Forelimb muscle (tissue), 1 donor: ENCODE measurements at places on chromosomes 6 and 20.

GRCh38 chr6:157879034-157879872 is 56.2 kb downstream of the SNX9 start:
- DNase-seq, result no peak

GRCh38 chr6:131642987-131643611 is 6.0 kb downstream of the ENPP3 start:
- no peak for DNase-seq

- no peak for DNase-seq
These were observed 1712.2 kb downstream of the GRIK2 start for GRCh38 chr6:103105686-103106085.

DNA sequence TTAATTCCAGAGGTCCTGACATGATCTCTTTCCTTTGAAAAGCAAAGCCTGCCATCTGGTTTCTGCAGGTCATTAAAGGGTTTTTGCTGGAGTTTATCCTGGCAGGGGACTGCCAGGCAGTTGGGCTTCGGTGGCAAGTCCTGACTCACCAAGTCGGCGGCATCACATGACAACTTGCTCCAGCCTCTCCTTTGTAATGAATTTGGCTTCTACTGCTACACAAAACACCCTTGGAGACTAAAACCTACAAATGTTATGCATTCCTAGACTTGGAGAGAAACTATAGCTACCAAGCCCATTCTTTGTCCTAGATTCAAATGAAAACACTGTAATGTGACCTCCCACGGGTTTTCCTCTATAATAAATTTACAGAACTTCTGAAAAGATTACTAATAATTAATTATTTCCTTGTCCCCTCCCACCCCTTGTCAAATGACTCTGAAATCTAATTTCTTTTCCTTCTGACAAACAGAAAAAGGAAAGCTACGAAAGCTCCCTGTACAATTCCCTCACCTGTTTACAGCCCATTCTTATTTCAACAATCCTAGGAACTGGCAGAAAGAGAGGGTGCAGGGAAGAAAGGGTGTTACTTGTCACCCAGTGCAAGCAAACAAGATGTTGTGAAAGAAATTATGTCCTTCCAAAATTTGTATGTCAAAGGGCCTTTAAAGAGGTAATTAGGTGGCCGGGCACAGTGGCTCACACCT is 62.9 kb downstream of the QRSL1 start:
- DNase-seq, result no peak

DNA sequence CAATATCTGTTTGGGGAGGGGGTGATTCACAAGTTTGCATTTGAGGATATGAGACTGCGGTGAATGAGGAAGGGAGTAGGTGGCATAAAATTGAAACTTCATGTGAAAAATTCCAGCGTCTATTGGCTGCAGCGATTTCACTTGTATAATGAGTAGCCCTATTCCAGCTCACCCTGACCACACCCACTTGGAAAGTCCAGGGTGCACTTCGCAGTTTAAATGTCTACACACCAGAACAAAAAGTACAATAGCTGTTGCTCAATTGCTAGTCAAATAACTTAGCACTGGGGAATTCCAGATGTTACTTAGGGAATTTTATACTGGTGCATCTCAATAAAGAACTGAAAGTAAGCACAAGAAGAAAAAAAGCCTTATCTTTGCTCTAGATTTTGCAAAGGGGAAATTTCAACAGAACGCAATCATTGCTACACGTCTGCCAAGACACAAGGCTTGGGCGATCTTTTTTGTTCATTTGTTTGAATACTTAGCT is 6.3 kb downstream of the TNFAIP3 start:
- DNase-seq, result no peak

GRCh38 chr20:50609438-50609989 is 81.8 kb downstream of the RIPOR3 start:
- DNase-seq, result no peak

GRCh38 chr6:40817369-40817768 is 221.7 kb downstream of the UNC5CL start:
- DNase-seq, result no peak

- no peak for DNase-seq
These were observed 19.0 kb downstream of the OR2H2 start for GRCh38 chr6:29603930-29604329.

DNA sequence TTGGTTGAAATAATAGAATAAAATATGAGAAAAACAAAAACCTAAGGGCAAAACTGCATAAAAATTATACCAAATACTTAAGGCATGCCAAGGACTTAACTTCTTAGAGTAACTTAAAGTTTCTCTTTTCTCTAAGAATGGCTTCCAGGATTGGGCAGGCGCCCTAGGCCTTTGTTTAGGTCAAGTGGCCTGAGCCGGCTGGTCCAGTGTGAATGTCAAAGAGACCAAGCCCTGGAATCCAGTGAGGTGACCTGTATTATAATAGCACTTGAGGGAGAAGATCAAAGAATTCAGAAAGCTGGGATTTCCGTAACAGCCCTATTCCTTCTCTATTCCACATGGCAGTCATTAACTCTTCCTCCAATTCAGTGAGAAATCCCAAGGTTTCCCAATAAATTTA is 6.6 kb downstream of the METTL24 start:
- no peak for DNase-seq

DNA sequence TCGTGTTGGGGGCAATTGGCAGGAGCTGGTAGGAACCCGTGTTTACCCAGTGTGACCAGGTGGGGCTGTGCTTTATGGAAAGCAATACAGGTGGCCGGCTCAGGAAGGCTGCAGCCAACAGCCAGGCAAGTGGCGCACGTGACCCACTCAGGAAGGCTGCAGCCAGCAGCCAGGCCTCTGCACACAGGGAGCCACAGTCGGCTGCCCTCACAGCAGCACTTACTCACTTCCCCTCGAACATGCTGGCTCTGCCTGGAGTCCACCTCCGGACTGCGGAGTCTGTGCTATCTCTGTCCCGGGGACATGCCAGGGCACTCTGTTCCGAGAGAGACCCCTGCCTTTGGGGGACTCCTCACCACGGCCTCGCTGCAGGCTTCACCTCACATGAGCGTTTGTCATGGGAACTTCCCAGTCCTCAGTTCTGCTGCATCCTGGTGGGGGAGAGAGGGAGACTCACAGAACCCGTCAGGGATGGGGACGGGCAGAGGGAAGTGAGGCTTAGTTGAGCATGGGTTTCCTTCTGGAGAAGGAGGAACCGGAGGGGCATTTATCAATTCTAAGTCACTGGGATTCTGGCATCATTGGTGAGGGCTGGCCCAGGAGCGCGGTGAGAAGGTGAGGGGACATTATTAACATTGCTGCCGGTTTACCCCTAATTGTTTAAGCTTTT is 76.8 kb downstream of the TTLL2 start:
- DNase-seq, result no peak

DNA sequence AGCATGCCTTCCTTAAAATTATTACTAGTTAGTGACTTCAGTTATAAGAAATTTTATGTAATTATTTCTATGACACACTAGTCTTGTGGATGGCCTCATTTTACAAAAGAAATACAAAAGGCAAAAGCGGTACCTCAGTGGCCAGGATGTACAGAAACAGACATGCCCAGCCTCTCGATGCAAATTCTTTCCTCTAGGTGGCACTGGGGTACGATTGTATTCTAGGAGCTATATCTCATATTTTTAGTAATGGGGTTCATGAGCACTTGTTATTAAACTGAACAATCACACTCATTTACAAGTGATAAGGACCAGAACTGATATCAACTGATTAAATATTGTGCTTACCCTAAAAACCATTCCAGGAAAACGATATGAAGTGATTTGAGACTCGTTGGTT is 59.8 kb downstream of the SOD2 start:
- no peak for DNase-seq

DNA sequence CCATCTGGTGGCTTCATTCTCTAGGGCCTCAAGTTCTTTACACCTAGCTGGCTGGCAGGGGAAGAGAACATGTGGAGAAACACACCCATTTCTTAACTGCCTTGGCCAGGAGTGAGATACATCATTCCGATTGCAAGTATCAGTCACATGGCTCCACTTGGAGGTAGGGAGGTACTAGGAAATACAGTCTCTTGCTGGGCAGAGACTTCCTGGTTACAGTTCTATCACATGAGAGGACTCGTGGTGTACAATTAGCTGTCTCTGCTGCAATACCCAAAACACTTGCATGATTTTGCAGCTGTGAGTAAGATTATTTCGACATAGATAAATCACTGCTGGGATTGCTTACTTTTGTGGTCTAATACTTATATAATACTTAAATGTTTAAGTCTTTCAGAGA is 51.1 kb downstream of the GTF2H5 start:
- no peak for DNase-seq

- DNase-seq, result no peak
These were observed 111.2 kb downstream of the SCML4 start for GRCh38 chr6:107712665-107713551.

DNA sequence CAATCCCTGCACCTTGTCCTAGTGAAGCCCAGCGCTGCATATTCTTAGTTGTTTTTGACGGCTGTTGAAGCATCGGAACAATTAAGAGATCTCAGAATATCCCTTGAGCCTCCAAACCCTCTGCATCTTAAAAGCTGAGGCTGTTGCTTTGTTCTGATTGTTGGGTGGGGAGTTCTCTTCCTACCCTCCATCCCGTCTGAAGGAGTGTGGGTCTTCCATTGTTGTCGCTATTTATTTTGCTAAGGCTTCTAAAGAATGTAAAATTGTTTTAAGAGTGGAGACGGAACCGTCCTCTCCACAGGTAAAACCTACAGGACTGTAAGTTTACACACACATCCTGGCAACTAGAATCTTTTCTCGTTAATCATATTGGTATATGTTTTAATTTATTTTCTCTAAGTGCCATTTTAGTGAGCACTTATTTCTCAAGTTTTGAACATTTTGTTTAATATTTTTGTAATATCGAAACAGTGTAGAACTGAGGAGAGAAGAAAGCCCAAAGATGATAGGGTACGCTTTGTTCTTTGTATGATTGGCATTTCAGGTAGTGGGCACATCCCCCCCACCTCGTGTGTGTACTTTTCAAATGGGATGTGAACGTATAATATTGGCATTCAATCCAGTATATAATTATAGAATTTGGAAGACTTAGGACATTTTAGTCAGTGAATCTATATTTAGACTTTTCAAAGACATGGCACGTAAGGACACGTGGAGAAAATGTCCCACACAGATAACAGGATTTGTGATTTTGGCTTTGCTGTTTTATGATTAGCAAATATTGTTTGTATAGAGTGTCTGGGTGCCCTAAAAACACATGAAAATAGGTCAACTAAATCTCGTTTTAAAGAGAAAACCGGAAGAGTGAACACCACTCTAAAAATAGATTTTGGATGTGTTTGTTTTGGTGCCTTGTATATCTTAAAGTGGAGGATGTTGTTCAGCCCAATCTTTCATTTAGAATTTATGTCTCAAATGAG is 1.3 kb downstream of the RNF146 start:
- no peak for DNase-seq

- DNase-seq, result no peak
These were observed 1.2 kb downstream of the CDC40 start for GRCh38 chr6:110181131-110182030.

DNA sequence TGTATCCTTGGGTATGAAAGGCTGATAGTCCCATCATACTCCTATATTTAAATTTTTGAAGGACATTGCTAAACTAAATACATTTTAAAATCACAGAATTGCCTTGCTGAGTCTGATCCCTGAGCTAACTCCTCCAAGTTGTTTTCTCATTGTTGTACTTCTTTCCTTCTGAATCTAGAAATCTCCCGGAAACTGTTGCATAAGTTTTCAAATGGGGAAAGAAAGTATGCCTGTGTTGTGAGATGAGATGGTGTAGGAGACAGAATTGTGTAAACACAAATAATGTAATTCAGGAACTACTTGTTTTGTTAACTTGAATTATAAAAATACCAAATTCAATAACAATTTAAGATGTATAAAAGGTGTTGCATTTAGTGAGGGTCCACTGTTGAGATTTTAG is 7.3 kb downstream of the PNRC1 start:
- no peak for DNase-seq

DNA sequence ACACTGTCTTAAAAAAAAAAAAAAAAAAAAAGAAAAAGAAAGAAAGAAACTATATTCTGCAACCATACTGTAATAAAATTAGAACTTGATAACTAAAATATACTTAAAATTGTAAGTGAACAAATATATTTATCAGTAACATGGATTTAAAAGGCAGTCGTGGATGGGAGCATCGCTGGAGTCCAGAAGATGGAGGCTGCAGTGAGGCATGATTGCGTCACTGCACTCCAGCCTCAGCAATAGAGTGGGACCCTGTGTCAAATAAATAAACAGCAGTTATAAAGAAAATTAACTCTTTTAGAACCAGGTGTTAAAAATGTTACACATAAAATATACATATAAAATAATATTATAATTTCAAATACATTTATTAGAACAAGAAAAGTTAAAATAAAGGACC is 8.7 kb downstream of the PSMB9 start:
- DNase-seq, result no peak
